ENCODE measurements at places on chromosomes 2 and 18.

DNA sequence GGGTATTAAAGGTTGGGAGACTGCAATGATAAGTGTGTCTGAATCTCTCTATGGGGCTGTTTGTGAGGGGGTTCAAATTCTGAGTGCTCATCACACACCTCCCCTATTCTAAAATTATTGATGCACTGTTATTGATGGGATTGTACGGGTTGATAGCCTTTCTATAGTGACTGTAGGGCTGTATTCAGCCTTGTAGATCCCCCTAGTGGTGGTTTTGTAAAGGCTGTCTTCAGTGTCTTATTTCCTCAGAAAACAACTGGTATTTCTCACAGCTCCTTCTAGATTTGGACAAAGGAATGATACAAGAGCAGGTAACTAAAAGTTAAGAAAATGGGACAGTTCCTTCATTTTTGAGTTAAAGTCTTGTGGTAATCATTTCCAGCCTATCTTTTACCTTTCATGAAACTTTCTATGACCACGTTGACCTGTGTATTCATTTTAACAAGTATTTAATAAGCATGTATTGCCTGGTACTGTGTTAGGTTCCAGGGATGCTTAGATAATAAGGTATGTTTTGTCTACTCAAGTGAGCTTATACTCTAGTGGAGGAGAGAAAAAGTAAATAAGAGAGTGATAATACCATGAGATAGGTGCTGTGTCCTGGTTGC lies 21.2 kb downstream of the SMAD4 start:
- DNase-seq, result no peak
- H3K27ac ChIP-seq, result no peak overlapping the region
- no peaks in the 10 kb centered on the region for H3K27me3 ChIP-seq
- no peaks in the 10 kb centered on the region for H3K36me3 ChIP-seq

DNA sequence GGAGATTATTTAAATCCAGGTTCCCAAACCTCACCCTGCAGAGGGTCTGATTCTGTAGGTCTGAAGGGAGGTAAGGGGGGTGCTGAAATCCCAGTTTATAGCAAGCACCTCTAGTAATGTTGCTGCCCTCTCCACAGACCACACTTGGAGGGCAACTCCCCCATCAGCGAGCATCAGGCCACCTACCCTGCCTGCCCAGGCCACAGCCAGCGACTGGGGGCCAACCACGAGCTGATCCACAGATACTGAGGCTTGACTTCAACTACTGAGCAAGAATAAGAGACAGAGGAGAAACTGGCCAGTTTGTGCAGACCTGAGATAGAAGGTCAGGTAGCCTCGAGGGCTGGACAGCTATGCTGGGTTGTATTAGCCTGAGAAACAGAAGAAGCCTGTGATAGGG lies 36.3 kb upstream of the LBH start:
- no peak overlapping the region for H3K27ac ChIP-seq
- DNase-seq, result no peak

GRCh38 chr2:12352889-12353288 lies 363.8 kb upstream of the TRIB2 start:
- no peaks in the 10 kb centered on the region for H3K4me1 ChIP-seq
- no peak overlapping the region for H3K4me3 ChIP-seq
- no peak overlapping the region for H3K27ac ChIP-seq

- H3K4me1 ChIP-seq, result no peaks in the 10 kb centered on the region
- no peak overlapping the region for H3K4me3 ChIP-seq
- H3K27me3 ChIP-seq, result no peaks in the 10 kb centered on the region
- H3K36me3 ChIP-seq, result no peaks in the 10 kb centered on the region
- no peak overlapping the region for H3K27ac ChIP-seq
- DNase-seq, result no peak
Measured at GRCh38 chr2:55108456-55109160, 58.4 kb upstream of the RTN4 start.

DNA sequence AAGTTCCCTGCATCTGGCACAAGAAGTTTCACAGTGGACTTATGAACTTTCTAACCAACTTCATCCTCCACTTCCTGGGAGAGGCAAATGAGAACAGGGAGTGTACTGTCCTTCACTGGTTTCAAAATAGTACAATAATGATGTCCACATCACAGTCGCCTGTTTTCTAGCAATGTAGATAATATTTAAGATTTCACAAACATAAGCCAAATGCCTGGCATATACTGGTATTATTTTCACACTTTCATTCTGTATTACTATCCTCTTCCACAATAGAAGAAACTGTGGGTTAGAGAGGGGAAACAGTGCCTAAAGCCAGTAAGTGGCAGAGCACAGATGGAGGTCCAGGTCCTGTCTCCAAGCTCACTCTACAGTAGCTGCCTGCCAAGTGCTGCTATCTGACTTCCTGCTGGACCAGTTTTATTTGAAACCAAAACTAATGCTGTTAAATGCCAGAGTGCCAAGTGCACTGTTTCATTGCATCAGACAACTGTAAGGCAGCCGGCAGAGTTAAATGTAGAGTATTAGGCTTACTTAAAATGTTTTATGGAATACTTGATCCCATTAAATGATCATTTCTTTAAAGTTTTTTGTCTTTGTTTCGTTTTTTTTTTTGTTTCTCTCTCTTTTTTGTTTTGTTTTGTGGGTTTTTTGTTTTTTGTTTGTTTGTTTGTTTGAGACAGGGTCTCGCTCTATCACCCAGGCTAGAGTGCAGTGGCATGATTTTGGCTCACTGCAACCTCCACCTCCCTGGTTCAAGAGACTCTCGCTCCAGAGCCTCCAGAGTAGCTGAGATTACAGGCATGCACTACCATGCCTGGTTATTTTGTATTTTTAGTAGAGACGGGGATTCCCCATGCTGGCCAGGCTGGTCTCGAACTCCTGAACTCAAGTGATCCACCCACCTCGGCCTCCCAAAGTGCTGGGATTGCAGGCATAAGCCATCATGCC lies 15.1 kb downstream of the COBLL1 start:
- H3K36me3 ChIP-seq, result no peaks in the 10 kb centered on the region
- peak overlapping the region; percentile 71 for H3K27ac ChIP-seq
- no peaks in the 10 kb centered on the region for H3K27me3 ChIP-seq
- H3K4me3 ChIP-seq, result no peak overlapping the region
- no peaks in the 10 kb centered on the region for H3K4me1 ChIP-seq

- H3K27me3 ChIP-seq, result no peaks in the 10 kb centered on the region
- H3K36me3 ChIP-seq, result no peaks in the 10 kb centered on the region
- no peak for DNase-seq
- peaks cover 14% of the 10 kb centered on the region for H3K4me1 ChIP-seq
- no peak overlapping the region for H3K4me3 ChIP-seq
Measured at GRCh38 chr2:236688157-236688556, 118.5 kb downstream of the ACKR3 start.

DNA sequence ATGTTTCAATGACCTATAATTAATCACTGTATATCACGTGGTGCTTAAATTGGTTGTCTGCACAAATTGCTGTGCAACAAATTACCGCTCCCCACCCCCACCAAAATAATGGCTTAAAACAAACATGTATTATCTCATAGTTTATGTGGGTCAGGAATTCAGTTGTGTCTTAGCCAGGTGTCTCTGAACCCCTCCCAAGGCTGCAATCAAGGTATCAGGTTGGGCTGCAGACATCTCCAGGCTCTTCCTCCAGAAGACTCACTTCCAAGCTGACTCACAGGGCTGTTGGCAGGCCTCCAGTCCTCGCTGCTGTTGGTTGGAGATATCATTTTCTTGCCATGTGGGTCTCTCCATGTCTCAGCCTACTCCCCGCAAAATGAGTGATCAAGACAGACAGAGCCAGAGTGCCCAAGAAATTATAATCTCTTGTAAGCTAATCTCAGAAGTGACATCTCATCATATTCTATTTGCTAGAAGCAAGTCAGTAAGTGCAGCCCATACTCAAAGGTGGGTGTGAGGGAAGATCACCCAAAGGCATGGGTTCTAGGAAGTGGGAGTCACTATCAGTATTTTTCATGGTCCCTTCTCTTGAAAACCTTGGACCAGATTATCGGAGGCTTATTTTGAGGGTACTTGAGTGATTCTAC lies 38.4 kb downstream of the SPC25 start:
- no peaks in the 10 kb centered on the region for H3K36me3 ChIP-seq
- H3K4me3 ChIP-seq, result no peak overlapping the region
- DNase-seq, result no peak
- no peak overlapping the region for H3K27ac ChIP-seq
